ENCODE measurements at places on chromosomes 5 and 9. TPM values are rescaled to one million over a fixed set of nuclear protein-coding genes. Genes with fewer than 3 reads are reported as not detected.
A peak's percentile ranks its signal among the peaks of the same experiment; 100 is the strongest.

GRCh38 chr5:39905356-39905755 lies 480.6 kb upstream of the DAB2 start:
- H3K27me3 ChIP-seq: no peaks in the 10 kb centered on the region
- no peaks in the 10 kb centered on the region for H3K36me3 ChIP-seq
- no peaks in the 10 kb centered on the region for H3K4me1 ChIP-seq
- H3K4me3 ChIP-seq: no peak overlapping the region
- no peak for DNase-seq

Gene TSSK1B
- not detected for total RNA-seq

- H3K4me1 ChIP-seq: peaks cover 10% of the 10 kb centered on the region
- no peak for DNase-seq
- H3K27ac ChIP-seq: no peak overlapping the region
- no peaks in the 10 kb centered on the region for H3K27me3 ChIP-seq
- no peak overlapping the region for H3K4me3 ChIP-seq
- H3K36me3 ChIP-seq: no peaks in the 10 kb centered on the region
Observed at GRCh38 chr9:70061776-70062175, 18.1 kb downstream of the MAMDC2 start.

DNA sequence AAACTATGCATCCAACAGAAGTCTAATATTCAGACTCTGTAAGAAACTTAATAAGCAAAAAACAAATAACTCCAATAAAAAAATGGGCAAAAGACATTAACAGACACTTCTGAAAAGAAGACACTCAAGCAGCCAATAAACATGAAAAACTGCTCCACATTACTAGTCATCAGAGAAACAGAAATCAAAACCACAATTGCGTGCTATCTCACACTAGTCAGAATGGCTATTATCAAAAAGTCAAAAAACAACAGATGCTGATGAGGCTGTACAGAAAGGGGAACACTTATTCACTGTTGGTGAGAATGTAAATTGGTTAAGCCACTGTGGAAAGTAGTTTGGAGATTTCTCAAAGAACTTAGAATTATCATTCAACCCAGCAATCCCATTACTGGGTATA lies 101.2 kb upstream of the TRIM32 start:
- no peak for DNase-seq
- H3K27me3 ChIP-seq: no peaks in the 10 kb centered on the region
- no peaks in the 10 kb centered on the region for H3K4me1 ChIP-seq

GRCh38 chr5:131068076-131068475 lies 97.0 kb downstream of the HINT1 start:
- no peaks in the 10 kb centered on the region for H3K4me1 ChIP-seq
- no peak overlapping the region for H3K4me3 ChIP-seq
- no peaks in the 10 kb centered on the region for H3K36me3 ChIP-seq
- H3K27me3 ChIP-seq: no peaks in the 10 kb centered on the region
- H3K27ac ChIP-seq: no peak overlapping the region

GRCh38 chr5:132689513-132689912 lies 15.7 kb downstream of the IL4 start:
- DNase-seq: no peak
- no peaks in the 10 kb centered on the region for H3K36me3 ChIP-seq
- H3K4me1 ChIP-seq: no peaks in the 10 kb centered on the region
- no peak overlapping the region for H3K4me3 ChIP-seq
- no peak overlapping the region for H3K27ac ChIP-seq
- no peaks in the 10 kb centered on the region for H3K27me3 ChIP-seq

Gene CERCAM
- total RNA-seq: 12.2 TPM

GRCh38 chr5:149799965-149800516 lies 69.9 kb downstream of the PPARGC1B start:
- H3K4me1 ChIP-seq: peaks cover 45% of the 10 kb centered on the region
- H3K4me3 ChIP-seq: no peak overlapping the region
- no peak for DNase-seq
- peak overlapping the region; percentile 84 for H3K27ac ChIP-seq
- H3K27me3 ChIP-seq: no peaks in the 10 kb centered on the region
- H3K36me3 ChIP-seq: no peaks in the 10 kb centered on the region

Gene C1QTNF2
- 0.44 TPM for total RNA-seq

DNA sequence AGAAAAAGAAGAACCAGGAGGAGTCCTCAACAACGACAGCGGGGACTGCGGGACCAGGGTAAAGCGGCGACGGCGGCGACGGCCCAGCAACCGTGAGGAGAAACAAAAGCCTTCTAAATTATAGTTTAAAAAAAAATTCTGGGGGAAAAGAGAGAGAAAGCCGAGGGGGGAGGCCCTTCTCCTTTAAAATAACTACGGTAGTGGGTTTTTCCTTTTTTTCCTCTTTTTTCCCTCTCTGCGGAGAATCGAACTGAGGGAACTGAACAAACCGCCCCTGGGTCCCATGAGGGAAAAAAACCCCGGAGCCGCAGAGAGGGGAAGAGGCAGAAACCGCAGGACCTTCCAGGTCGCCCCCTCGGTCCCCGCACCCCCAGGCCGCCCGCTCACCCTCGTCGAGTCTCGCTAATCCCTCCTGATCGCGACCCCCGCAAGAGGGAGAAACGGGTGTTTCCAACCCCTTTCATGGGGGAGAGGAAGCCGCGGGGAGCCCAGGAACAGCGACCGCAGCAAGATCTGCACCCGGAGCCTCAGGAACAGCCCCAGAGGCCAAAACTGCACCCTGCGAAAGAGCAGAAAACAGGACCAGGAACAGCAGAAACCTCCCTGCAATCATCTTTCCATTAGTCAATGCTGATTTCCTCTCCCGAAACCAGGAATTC lies 453 bp downstream of the CPEB4 start:
- DNase-seq: no peak
- H3K27me3 ChIP-seq: no peaks in the 10 kb centered on the region
- no peaks in the 10 kb centered on the region for H3K36me3 ChIP-seq
- peaks cover 83% of the 10 kb centered on the region for H3K4me1 ChIP-seq
- peak overlapping the region; percentile 75 for H3K27ac ChIP-seq

DNA sequence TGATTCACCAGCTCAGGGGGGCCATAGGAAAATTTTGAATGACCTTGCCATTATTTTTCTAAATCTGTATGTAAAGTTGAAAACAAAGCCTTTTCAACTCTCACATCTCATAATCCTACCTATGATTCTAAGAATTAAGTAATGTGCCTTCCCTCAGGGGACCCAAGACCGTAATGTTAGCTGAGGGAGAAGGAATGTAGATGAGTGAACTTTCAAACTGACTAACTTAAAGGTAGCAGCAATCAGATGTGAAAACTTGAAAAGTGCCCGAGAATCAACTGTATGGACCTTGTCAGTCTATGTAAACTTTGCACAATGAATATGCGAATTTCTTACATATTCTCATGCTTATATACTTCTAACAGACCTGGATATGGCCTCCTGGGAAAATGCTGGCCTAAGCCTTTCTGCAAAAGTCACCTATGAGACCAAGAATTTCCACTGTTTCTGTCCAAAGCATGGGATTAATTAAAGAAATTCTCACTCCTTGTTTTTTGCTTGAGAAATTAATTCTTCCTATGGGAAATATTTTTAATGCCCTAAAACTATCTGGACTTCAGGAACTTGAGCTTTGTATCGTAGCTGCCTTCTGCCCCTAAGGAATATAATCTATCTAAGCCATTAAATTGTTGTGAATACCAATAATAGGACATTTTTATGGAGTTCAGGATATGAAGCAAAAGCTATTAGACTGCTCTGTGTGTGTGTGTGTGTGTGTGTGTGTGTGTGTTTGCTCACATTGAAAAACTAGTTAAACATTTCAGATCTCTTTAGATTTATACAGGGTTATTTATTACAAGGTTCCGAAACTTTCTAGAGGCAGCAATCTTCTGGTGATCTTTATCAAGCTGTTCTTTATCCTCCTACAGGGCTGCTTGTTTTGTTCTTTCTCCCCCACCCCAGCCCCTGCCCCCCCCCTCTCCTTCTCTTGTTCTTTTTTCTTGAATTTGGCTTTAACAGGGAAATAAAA lies 169.1 kb upstream of the CLINT1 start:
- no peaks in the 10 kb centered on the region for H3K27me3 ChIP-seq
- no peak for DNase-seq
- H3K4me1 ChIP-seq: peaks cover 4% of the 10 kb centered on the region
- no peak overlapping the region for H3K27ac ChIP-seq

Gene CTXN3
- total RNA-seq: not detected

- H3K4me1 ChIP-seq: no peaks in the 10 kb centered on the region
- no peaks in the 10 kb centered on the region for H3K36me3 ChIP-seq
- no peak for DNase-seq
Observed at GRCh38 chr9:16039218-16039987, 486.6 kb downstream of the CCDC171 start.

- no peak overlapping the region for H3K27ac ChIP-seq
- H3K27me3 ChIP-seq: no peaks in the 10 kb centered on the region
- no peaks in the 10 kb centered on the region for H3K36me3 ChIP-seq
- DNase-seq: no peak
Observed at GRCh38 chr5:102766295-102767090, 11.4 kb downstream of the PAM start.

DNA sequence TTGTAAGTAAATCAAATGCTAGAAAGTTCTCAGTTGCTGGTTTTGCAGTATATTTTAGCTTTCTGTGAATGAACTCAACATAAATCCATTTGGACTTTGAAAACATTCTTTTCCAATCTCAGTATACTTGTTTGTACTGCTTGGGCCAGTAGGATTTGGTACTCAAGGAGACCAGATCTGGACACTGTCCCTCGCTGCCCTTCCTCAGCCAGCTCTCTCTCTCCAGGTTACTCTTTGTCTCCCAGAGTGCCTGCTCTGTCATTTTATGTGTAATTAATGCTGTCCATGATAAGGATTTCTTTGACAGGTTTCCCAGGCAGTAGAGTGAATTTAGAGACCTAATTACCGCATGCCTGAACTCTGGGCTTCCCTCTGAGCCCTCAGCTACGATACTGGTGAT lies 344.6 kb upstream of the SGCD start:
- H3K27me3 ChIP-seq: no peaks in the 10 kb centered on the region
- no peaks in the 10 kb centered on the region for H3K4me1 ChIP-seq
- H3K36me3 ChIP-seq: no peaks in the 10 kb centered on the region
- no peak overlapping the region for H3K4me3 ChIP-seq

Gene SLC36A3
- total RNA-seq: not detected

GRCh38 chr9:127384901-127385300 lies 12.1 kb upstream of the SLC2A8 start:
- H3K4me3 ChIP-seq: no peak overlapping the region
- no peak overlapping the region for H3K27ac ChIP-seq

Gene IL4
- not detected for total RNA-seq

GRCh38 chr5:53814819-53815218 lies 254.4 kb downstream of the NDUFS4 start:
- no peaks in the 10 kb centered on the region for H3K36me3 ChIP-seq
- H3K27ac ChIP-seq: no peak overlapping the region
- DNase-seq: no peak
- no peaks in the 10 kb centered on the region for H3K4me1 ChIP-seq

- H3K27ac ChIP-seq: no peak overlapping the region
- no peaks in the 10 kb centered on the region for H3K36me3 ChIP-seq
- H3K27me3 ChIP-seq: no peaks in the 10 kb centered on the region
- H3K4me3 ChIP-seq: no peak overlapping the region
- DNase-seq: no peak
Observed at GRCh38 chr5:133679534-133679933, 67.2 kb upstream of the FSTL4 start.

DNA sequence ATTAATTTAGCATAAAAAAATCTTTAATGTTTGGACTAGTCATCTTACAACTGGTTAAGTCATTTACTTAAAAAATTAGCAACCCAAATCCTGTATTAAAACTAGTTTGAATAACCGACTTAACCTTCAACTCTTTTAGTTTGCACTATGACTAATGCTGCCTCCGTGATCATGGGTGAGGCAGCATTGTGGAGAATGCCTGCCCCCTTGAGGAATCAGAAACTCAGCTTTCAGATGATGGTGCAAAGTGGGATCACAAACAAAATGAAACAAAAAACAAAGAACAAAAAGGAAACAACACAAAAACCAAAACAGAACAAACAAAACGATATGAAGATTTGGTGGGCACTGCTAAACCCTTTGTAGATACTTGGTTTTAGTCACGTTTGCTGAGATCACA lies 127.0 kb upstream of the PALM2AKAP2 start:
- DNase-seq: no peak
- H3K27me3 ChIP-seq: no peaks in the 10 kb centered on the region
- no peak overlapping the region for H3K4me3 ChIP-seq
- no peaks in the 10 kb centered on the region for H3K4me1 ChIP-seq

Gene MSX2
- 3.9 TPM for total RNA-seq

DNA sequence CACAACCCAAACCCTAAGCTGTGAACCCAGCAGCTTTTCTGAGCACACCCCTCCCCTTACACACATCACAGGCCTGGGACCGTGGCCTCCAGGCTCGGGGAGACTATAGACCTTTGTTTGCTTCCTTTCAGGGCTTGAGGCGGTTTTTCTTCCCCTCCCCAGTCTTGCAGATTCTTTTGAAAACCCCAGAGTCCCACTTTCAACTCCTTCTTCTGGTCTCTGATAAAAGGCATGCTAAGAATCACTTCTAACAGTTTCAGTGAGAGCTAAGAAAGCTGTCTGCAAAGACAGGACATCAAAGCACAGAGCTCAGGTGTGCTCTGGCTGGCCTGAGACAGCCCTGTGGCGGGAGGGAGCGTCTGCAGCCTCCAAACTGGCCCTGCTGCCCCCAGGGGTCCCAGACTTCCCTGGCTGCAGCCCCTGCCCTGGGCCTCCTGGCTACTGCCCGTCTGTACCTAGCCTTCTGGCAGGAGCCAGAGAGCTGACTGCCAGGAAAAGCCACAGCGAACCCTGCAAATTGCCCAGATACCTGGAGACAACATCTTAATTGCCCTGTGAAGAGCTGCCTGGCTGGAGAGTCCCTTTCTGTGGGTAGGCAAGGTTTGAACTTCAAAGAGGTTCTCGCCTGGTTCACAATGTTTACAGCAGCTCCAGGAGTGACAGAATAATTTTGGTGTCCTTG lies 138.9 kb downstream of the GADD45G start:
- H3K27me3 ChIP-seq: no peaks in the 10 kb centered on the region
- H3K27ac ChIP-seq: no peak overlapping the region
- no peak for DNase-seq
- no peaks in the 10 kb centered on the region for H3K36me3 ChIP-seq
- peaks cover 18% of the 10 kb centered on the region for H3K4me1 ChIP-seq

- H3K36me3 ChIP-seq: no peaks in the 10 kb centered on the region
- no peak overlapping the region for H3K4me3 ChIP-seq
- no peak overlapping the region for H3K27ac ChIP-seq
- no peak for DNase-seq
Observed at GRCh38 chr5:87831499-87831898, 418.8 kb upstream of the CCNH start.

All from heart left ventricle (tissue), 16 donors.